Naive thymus-derived CD8-positive, alpha-beta T cell (primary cell): ENCODE measurements at places on chromosomes 3 and 15.

DNA sequence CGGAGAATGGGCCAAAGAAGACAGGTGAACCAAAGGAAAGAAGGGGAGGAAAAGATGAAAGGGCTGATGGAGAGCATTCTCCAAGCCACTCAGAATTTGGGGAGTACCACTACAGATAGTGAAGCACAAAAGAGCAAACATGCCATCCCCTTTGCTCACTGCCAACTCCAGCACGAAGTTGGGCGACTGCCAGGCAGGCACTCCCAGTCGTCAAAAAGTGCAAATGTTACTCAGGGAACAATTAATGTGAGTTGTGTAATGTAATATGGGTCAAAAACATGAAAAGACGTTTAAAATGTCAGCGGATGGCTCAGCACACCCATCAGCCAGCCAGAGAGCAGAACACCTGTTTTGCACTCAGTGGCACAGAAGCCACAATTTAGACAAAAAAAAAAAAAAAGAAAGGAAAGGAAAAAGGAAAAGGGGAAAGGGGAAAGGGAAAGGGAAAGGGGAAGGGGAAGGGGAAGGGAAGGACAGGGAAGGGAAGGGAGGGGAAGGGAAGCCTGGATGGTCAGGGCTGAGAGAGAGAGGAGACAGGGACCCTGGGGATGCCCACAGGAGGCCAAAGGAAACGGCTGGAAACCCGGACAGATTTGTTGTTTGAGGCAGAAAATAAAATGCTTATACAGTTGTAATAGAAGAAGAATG, 82.7 kb downstream of the COL8A1 start:
- DNase-seq = no peak

GRCh38 chr3:101542957-101543356, 18.7 kb upstream of the TRMT10C start:
- no peak for DNase-seq

- no peak for DNase-seq
These were observed 159.8 kb downstream of the RBMS3 start for GRCh38 chr3:29440413-29441305.

DNA sequence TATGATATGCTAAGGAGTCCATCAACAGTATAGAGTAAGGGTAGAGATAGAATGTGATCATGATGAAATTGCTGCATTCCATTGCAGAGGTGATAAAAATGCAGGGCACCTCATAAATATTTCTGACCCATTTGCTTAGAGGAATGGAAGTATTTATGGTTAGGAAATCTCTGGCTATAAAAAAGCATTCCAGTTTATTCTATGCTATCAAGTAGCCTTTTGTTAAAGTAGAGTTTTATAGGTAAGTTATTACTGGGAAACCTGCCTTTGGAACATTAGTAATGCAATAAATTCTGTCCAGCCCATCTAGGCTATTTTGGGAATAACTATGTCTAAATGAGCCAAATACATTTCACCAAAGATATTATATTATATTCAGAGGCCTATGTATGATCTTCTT, 19.8 kb upstream of the STRIT1 start:
- no peak for DNase-seq

DNA sequence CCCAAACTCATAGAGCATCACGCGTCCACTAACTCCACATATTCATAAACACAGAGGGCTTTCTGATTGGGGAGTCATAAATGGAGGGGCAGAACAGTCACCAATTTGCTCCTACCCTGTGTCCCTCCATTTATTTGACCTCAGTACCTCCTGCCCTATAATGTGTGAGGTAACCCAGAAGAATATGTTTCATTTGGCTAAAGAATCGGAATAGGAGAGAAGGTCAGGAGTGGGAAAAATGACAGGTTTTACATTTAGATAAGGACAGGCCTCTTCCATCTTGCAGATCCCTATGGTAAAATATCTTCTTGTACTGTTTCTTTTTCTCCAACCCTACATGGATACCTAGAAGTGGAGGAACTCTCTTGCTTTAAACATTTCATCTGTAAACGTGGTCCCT, 578.0 kb downstream of the TUSC7 start:
- no peak for DNase-seq

DNA sequence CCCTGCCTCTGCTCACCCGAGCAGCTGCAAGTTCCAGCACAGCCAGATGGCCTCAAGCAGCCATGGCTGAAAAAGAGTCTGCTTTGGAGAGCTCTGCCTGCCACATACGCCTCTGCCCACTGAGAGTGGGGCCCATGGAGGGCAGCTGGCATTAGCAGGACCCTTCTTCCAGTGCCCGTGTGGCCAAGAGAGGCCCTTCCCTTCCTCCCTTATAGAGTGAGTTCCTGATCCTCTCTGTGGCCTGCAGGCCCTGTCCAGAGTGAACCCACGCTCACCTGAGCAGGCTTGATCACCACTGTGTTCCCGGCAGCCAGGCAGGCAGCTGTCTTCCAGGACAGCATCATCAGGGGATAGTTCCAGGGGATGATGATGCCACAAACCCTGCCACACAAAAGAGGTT, 41.4 kb upstream of the SLC41A3 start:
- DNase-seq = no peak

DNA sequence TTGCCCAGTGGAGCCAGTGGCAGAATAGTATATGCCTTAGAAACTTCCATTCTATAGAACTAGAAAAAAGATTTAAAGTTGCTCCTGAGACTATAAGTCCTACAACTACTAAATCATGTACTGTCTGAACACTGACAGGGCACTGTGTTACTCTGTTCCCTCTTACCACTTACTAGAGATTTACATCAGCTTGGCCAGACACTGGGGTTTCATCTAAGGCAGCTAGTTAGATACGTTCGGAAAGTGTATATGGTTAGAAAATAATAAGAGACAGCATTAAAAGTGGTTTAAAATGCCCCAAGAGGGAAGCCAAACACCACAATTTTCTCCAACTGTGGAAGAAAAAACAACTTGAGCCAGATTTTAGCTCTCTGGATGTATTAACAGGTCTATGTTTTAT, 97.1 kb downstream of the FBN1 start:
- no peak for DNase-seq

GRCh38 chr3:8369638-8370037, 132.0 kb upstream of the LMCD1 start:
- no peak for DNase-seq

GRCh38 chr3:73789825-73790444, 165.2 kb upstream of the PDZRN3 start:
- no peak for DNase-seq

- no peak for DNase-seq
These were observed 699.9 kb upstream of the ZNF385D start for GRCh38 chr3:22450786-22451400.

DNA sequence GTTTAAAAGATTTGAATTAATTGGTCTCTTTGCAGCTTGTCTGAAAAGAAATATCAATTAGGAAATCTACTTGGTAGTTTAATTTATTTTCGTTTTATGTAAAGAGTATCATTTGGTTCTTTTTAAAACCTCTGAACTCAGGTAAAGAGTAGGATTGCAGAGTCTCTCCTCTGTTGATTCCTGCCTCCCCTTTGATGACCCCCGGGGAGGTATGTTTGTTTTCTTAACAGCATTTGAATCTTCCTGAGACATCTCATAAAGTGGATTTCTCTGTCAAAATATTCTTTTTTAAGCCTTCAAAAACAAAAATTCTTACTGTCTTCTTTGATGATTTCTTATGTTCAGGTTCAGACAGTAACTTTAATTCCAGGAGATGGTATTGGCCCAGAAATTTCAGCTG, 8.0 kb downstream of the IDH3A start:
- no peak for DNase-seq

- peak; percentile 35 for DNase-seq
These were observed 269.3 kb downstream of the ARPP21 start for GRCh38 chr3:35908366-35909232.

GRCh38 chr3:170903123-170903522, 5.3 kb downstream of the EIF5A2 start:
- DNase-seq = no peak

DNA sequence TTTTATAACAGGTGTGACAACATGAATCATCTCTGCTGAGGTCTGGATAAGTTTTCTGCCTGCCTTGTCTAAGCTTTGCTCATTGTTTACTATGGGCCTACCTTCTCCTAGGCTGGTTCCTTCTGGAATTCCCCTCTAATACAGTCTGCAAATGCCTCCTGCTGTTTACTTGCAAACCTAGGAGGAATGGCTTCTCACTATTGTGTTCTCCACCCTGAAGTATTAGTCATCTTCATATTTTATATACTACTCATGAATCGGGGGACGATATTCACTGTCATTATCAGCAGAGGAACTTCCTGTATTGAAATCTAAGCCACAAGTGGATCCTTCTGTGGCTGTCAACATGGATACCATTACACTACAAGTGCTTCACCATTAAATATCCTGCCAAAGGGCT, 154.8 kb downstream of the PLCL2 start:
- DNase-seq = no peak

GRCh38 chr15:77599357-77599756, 33.4 kb downstream of the LINGO1 start:
- DNase-seq = no peak
